NCI-H1105 (cell line): ENCODE measurements at places on chromosomes 13 and 19.

DNA sequence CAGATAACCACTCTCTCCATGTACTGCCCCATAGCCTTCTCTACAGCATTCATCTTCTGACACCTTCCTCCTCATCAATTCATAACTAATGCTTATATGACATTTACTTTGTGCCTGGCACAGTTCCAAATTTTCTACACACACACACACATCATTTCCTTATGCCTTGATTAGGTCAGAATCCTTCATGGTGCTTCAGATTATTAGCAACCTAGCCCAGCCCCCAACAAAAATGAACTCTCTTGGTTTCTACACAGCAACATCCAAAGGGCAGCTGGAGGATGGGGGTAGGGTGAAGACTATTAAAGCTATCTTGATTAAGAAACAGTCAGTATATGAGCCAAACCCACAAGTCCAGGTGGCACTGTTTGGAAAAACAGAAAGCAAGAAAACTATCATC, 3.7 kb downstream of the RUBCNL start:
- DNase-seq, result no peak

DNA sequence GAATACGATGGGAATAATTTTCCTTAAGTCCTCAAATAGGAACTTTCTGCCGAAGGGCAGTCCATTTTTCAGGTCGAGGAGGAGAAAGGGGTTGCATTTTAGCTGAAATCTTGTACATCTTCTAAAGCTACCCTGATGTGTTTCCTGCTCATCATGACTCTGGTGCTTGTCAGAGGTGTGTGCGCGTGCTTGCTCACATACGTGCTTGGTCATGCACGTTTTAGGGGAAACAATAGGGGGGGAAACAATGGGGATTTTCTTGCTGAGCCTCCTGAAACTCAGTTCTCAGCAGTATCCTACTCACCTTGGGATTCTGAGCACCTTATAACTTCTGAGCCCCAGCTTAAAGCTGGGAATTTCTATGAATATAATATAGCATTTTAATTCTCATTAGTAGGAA, 44.7 kb downstream of the TM9SF2 start:
- no peak for DNase-seq

DNA sequence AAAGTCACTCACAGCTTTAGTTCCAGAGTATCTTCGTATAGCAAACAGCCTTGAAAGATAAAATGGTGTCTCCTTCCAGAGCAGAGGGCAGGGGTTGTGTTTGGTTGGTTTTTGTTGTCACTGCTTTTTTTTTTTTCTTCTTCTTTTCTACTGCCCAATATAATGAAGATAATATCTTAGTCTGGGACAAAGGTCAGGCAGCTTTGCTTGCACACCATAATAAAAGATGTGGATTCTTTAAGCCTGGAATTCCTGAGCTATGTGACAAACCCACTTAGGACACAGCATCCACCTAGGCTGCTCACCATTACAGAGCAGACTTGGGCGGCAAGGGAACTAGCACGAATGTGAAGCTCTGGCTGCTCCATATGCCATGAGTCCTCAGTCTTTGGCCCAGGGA, 165.6 kb upstream of the MIR17HG start:
- no peak for DNase-seq

GRCh38 chr13:24906268-24906667, 142.3 kb downstream of the RNF17 start:
- no peak for DNase-seq

DNA sequence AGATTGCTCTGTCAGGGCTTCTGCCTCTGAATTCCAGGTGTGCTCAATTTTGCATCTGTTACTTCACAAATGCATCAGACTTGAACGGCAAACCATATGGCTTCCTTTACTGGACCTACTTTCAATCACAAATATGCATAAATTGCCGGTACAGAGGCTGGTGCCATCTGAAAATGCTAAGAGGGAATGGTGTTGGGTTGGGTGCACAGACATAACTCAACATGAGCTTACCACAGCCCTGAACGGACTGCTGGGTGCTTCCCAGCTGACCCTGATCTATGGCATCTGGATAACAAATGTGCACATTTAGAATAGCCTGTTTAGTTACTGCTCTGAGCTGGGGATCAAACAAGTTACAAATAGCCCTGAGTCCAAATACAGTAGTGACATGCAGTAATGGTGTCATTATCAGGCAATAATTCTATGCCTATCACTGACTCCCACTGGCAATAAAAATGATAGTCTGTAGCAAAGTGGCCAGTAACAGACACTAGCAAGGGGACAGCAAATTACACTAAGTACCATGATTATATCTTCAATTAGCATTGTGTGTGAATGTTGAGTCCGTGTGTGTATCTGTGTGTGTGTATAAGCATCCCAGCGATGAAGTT, 927.3 kb downstream of the DIAPH3 start:
- no peak for DNase-seq
